Coronary artery (tissue), 2 donors: ENCODE measurements at places on chromosomes 6 and 20.

- DNase-seq = no peak
These were observed 8.8 kb upstream of the OSTM1 start for GRCh38 chr6:108083349-108083748.

DNA sequence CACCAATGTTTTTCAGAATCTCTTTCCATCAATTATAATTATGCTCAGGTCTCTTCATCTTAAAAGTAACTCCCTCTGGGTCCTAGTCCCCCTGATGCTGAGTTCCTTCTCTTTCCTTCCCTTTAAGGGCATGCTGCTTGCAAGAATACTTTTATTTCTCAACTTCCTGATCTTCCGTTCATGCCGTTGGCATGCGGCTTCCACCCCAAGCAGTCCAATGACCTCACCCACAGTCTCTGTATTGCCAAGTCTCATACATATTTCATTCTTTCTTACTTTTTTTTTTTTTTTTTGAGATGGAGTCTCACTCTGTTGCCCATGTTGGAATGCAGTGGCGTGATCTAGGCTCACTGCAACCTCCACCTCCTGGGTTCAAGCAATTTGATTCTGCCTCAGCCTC is 83.5 kb downstream of the NDUFAF5 start:
- DNase-seq = no peak

GRCh38 chr6:38906582-38906981 is 142.0 kb upstream of the GLP1R start:
- no peak for DNase-seq

GRCh38 chr20:4134355-4134834 is 119.0 kb upstream of the RNF24 start:
- no peak for DNase-seq

DNA sequence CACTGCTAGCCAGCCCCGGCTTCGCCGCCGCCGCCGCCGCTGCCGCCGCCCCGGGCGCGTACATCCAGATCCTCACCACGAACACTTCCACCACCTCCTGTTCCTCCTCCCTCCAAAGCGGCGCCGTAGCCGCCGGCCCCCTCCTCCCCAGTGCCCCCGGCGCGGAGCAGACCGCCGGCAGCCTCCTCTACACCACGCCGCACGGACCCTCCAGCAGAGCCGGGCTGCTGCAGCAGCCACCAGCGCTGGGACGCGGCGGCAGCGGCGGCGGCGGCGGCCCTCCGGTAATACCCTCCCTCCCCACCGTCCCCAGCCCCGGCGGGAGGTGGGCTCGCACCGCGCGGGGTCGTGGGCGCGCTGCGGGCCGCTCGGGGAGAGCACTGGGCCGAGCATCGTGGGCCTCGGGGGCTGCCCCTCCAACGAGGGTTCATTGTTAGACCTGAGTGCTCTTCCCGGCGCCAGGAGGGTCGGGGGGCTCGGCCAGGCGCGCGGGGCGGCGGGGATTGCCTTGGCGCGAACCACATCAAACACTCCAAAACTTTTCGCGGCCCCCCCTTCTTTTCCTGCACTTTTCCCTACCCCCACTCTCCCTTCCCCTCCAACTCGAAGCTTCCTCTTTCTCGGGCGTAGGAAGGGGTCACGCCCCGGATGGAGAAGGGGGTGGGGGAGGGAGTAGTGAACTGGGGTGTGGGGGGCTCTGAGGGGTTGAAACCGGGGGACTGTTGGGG is 827 bp downstream of the E2F3 start:
- peak; percentile 77 for DNase-seq

DNA sequence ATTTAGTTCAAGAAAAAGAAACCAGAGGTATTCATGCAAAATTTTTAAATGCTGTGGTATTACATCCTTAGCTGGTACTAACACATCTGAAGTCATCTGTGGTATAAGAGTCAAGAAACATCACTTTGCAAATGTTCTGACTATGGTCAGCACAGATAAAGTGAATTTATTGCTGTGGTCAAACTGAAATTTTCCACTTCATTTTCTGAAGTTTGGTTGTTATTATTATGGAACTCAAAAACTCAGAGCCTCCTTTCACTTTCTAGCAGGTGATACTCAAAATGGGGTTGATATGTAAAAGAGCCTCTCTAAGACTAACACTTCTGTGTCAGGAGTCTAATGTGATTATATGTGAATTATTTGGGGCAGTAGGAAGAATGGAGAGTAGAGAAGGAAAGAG is 257.8 kb downstream of the RNGTT start:
- no peak for DNase-seq

GRCh38 chr20:30816182-30816645 is 441.2 kb upstream of the DEFB115 start:
- no peak for DNase-seq

- DNase-seq = no peak
These were observed 16.0 kb upstream of the MCM3 start for GRCh38 chr6:52300489-52300931.

GRCh38 chr6:36129941-36130666 is at the start of gene MAPK13:
Gene MAPK13 (plus strand): TSS chr6:36130513. CDS start chr6:36130583, 70 bp downstream.
- DNase-seq = no peak

DNA sequence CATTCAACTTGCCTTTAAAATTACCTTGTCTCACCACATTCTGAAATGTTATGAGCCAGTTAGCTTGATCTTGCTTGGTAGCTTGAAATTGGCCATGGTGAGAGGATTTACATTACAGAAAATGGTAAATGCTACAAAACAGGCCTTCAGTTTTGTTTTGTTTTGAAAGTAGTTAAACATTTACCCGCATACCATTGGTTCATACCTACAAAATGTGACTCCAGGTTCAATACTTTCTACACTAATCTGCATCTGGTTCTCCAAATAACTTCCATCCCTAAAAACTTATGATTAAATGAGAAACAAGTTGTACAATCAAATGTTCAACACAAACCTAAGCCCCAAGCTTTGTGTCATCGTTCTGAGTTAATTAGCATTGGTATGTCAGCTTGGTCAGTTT is 30.5 kb upstream of the MYBL2 start:
- DNase-seq = no peak

DNA sequence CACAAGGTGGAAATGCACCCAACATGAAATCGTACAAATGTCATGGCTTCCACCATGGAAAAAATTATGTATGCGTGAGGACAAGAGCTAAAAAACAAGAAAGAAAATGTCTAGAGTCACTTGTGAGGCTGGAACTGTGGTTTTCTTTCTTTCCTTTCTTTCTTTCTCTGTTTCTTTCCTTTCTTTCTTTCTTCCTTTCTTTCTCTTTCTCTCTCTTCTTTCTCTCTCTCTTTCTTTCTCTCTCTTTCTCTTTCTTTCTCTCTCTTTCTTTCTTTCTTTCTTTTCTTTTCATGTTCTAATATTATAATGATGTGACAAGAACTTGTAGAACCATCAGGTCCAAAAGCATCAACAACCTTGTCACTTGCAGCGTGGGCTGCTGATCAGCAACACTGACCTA is 28.4 kb downstream of the ZNF311 start:
- DNase-seq = no peak

DNA sequence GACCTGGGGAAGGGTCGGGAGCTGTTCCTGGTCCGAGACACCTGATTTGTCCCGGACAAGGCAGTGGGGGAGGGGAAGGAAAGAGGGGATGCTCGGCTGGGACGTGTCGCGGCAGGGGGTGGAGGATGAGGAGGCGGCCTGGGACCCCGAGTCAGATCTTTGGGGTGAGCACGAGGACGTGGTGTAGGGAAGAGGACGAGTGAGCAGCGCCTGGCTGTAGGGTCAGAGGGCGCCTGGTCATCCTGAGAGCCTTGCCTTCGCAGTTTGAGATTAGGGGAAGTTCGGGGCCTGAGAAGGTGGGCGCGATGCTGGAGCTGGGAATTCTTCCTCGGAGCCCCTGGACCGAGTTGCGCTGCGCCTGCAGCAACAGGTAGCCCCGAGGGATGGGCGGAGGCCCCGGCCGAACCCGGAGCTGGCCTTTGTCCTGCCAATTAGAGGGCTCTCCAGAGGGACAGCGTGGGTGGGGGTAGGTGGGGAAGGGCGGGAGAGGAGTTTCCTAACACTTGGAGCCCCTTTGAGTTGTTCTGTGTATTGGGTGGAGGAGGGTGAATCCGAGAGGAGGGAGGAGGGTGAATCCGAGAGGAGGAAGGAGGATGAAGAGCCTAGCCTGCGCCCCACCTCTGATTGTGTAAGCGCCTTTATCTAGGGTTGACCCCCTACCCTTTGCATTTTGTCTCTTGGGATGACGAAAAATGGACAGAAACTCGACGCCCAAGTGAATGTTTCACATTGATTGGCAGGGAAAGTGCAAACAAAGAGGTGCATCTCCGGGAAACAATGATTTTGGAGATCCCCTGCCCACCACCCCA is 72.0 kb downstream of the SOX4 start:
- DNase-seq = no peak

- no peak for DNase-seq
These were observed 126.0 kb upstream of the TENT5A start for GRCh38 chr6:81878479-81878878.

GRCh38 chr6:35962779-35963560 is 42.1 kb upstream of the SRPK1 start:
- no peak for DNase-seq

DNA sequence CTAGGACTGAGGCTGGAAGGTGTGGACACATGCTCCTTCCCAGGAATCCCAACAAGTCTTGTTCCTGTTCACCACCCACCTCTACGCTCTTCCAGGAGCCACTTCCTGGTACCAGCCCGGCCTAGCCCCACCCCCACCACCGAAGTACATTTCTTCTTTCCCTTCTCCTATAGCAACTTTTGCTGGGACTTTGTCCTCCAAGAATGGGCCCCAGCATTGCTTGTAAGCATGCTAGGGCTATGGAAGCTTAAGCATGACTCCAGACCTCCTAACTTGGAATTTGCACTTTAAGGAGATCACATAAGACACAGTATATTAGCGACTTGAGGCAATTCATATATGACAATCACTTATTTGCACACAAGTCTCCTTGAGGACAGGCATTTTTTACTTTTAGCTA is 462.0 kb upstream of the ARID1B start:
- DNase-seq = no peak

- DNase-seq = no peak
These were observed 497.1 kb upstream of the ARID1B start for GRCh38 chr6:156280065-156280464.

DNA sequence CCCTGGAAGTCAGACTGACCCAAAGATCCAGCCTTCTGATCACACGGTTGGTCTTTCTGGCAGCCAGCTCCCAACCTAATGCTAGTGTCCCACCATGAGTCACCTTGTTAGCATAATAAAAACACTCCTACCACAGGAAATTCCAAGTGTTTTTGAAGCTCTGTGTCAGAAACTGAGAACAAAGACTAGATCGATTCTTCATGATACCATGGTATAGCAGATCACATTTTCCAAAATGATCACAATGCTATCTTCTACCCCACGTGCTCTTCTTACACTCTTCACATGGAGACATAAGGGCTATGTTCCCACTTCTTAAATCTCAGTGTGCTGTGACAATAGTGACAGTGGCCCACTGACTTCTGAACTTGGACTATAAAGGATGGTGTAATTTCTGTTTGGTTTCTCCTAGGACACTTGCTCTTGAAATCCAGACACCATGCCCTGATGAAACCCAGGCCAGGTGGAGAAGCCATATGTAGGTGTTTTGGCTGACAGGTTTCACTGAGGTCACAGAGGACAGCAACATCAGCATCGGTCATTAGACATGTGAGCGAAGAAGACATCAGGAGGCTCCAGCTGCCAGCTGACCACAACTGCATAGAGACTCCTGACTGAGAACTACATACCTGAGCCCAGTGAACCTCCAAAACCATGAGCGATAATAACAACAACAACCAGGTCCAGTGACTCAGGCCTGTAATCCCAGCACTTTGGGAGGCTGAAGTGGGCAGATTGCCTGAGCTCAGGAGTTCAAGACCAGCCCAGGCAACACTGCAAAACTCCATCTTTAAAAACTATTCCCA is 57.5 kb downstream of the MKKS start:
- no peak for DNase-seq

- DNase-seq = no peak
These were observed 159.7 kb downstream of the BMP7 start for GRCh38 chr20:57106692-57107091.

GRCh38 chr20:10508060-10508459 is 73.0 kb downstream of the SLX4IP start:
- DNase-seq = no peak

- no peak for DNase-seq
These were observed 4.6 kb downstream of the MAP3K4 start for GRCh38 chr6:160996131-160996601.

- no peak for DNase-seq
These were observed 623 bp upstream of the SNX9 start for GRCh38 chr6:157822245-157823000.

- no peak for DNase-seq
These were observed 38.0 kb upstream of the NR2E1 start for GRCh38 chr6:108127826-108128225.

GRCh38 chr6:163926642-163927041 is 512.1 kb downstream of the QKI start:
- no peak for DNase-seq

DNA sequence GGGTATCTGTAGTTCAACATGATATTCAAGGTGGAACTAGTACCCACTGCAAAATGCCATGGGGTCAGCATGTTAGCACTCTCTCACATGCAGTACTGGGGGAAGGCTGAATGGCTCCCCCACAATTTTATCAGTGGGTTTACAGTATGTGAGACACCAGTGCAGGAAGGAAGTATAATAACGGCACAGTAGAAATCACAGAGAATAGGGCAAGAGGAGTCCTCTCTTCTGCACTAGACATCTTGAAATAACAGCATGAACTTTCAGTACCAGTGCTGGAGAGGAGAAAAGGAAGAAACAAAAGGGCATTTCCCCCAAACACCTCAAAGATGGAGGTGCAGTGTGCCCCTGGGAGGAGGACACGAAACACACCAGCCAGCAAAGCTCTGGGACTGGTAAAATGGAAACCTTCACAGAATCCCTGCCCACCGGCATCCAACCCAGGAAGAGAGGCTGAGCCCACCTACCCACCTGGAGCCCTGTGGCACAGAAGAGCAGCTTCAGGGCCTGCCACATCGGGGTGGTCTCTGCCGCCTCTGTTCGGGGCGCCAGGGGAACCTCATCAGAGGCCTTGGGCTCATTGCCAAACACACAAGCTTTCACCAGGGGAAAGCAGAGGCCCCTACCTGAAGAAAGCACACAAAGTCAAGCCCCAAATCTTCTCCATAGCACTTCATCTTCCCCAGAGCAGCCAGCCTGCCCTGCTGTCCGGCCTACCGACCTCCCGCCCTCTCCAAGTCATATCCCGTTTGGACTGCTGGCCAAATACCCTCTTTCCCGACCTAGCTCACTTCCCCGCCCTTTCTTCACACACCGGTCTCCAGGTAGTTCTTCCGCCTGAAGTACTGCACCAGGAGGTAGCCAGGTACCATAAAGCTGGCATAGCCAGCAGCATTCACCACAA is 1.2 kb downstream of the SLC35B2 start:
- no peak for DNase-seq

GRCh38 chr6:52176550-52176949 is 9.6 kb upstream of the IL17A start:
- DNase-seq = no peak

GRCh38 chr6:116362276-116362675 is 8.5 kb upstream of the DSE start:
- DNase-seq = no peak

DNA sequence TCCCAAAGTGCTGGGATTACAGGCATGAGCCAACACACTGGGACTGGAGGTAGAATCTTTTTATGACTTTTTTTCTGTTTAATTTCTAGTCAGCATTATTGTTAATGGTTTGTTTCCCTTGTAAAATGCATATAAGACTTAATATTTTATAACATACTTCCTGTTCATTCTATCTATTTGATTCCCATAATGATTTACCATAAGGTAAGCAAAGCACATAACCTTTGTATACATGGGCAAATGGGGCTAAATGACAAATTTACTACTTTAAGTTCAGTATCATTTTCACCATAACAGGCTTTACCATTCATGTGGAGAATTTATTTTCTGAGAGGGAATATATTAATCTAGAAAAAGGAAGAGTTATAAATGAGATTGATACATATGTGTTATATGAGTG is 24.3 kb downstream of the VTA1 start:
- no peak for DNase-seq
